ENCODE measurements at places on chromosomes 5 and 9. TPM values are rescaled to one million over a fixed set of nuclear protein-coding genes. Genes with fewer than 3 reads are reported as not detected.

GRCh38 chr9:114178756-114179450 is 23.6 kb downstream of the COL27A1 start:
- peaks cover 10% of the 10 kb centered on the region for H3K4me1 ChIP-seq
- H3K27ac ChIP-seq = no peak overlapping the region
- DNase-seq = peak; percentile 37
- no peak overlapping the region for H3K4me3 ChIP-seq
- no peaks in the 10 kb centered on the region for H3K36me3 ChIP-seq
- peaks cover 12% of the 10 kb centered on the region for H3K27me3 ChIP-seq

DNA sequence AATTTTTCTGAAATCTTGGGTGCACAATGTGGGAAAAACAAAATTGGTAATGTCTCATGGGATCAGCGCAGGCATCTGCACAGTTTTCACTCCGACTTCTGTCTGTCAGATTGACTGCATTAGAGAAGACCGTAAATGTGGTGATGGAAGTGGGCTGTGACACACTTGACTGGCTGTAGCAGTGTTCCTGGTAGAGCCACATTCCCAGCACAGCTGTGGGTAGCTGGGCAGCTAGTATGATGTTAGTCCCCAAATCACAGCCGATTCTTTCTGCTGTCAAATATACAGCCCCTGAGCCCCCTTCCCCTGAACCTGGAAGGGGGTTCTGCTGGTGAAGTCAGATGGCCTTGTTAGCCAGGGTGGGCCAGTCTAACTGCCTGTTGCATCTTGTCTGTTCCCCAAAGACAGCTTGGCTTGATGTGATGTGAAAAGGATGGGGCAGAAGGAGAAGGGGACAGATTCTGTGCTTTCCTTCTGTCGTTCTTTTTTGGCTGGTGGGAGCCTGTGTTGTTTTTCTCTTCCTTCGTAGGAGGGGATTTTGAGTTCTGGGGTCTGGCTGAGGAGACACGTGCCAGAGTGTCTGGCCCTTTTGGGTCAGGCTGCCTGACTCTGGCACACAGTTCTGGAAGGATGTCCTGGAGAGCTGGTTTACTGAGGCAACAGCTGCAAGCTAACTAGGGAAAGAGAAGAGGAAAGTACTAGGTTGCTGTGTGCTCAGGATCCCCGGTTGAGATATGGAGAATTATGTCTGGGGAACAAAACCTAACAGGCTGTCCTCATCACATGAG is 66.4 kb upstream of the SPRY4 start:
- no peak for DNase-seq
- H3K27me3 ChIP-seq = no peaks in the 10 kb centered on the region
- peaks cover 15% of the 10 kb centered on the region for H3K4me1 ChIP-seq
- no peak overlapping the region for H3K27ac ChIP-seq
- H3K36me3 ChIP-seq = no peaks in the 10 kb centered on the region
- no peak overlapping the region for H3K4me3 ChIP-seq

LCNL1 gene
- not detected for total RNA-seq

- no peak overlapping the region for H3K4me3 ChIP-seq
- H3K27ac ChIP-seq = no peak overlapping the region
- H3K36me3 ChIP-seq = no peaks in the 10 kb centered on the region
- H3K27me3 ChIP-seq = no peaks in the 10 kb centered on the region
Measured at GRCh38 chr9:23754551-23754950, 71.5 kb downstream of the ELAVL2 start.

ENHO gene
- not detected for total RNA-seq

GGTA1 gene
- not detected for total RNA-seq

GRCh38 chr9:134030821-134031470 is 5.7 kb downstream of the BRD3OS start:
- H3K4me1 ChIP-seq = no peaks in the 10 kb centered on the region
- no peak for DNase-seq
- no peak overlapping the region for H3K27ac ChIP-seq
- H3K4me3 ChIP-seq = no peak overlapping the region
- H3K27me3 ChIP-seq = no peaks in the 10 kb centered on the region

ANKDD1B gene
- 0.68 TPM for total RNA-seq

DNA sequence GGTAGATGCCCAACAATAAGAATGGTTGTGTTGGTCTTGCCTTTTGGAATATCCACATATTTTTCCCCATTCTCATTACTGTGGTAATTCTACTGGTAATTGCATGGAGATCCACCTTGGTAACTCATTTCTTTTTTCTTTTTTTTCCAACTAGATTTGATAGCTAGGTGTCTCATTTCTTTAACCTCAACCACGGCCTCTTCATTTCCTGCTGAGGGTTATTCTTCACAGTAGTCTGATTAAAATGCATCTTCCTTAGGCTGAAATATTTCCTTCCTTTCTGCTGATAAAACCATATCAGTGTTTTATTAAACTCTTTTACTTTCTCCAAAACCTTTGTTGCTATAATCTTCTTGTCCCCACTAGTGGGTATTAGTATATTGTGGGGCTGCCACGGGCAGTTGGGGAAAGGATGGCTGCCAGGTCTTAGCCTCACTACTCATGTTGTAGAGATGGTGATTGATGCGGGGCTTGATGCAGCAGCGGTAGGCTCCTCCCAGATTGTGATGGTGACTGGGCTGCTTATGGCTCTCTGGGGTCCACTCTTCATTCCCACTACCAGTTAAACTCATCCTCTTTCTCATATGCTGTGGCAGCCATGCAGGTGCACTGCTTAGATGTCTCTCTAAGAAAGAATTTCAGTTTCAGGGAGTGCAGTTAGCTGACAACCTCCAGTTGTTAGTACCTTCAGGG is 35.9 kb downstream of the KIF2A start:
- H3K36me3 ChIP-seq = peaks cover 6% of the 10 kb centered on the region
- H3K27me3 ChIP-seq = no peaks in the 10 kb centered on the region
- H3K4me1 ChIP-seq = peaks cover 11% of the 10 kb centered on the region
- no peak for DNase-seq
- no peak overlapping the region for H3K27ac ChIP-seq
- H3K4me3 ChIP-seq = no peak overlapping the region

DNA sequence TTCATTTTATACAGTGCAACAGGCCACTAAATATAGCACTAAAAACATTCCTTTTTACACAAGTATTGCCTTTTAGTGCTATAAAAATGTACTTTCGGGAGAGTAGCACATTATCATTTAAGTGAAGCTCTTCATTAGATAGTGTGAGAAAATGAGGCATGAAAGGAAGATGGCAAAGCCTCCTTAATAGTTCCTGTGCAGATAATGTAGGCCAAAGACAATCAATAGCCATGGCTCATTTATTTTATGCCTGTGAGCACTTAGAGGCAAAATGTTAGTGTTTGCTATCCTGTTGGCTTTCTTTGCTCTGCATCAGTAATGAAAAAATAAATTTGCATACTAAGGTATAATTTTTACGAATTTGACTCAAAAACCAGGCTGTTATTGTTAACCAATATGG is 929.5 kb upstream of the C9orf72 start:
- peaks cover 8% of the 10 kb centered on the region for H3K36me3 ChIP-seq
- DNase-seq = no peak
- no peak overlapping the region for H3K27ac ChIP-seq
- no peaks in the 10 kb centered on the region for H3K4me1 ChIP-seq
- H3K4me3 ChIP-seq = no peak overlapping the region

SLC2A8 gene
- 14.0 TPM for total RNA-seq

GRCh38 chr9:93645921-93646639 is 69.7 kb downstream of the PHF2 start:
- H3K36me3 ChIP-seq = peaks cover 25% of the 10 kb centered on the region
- no peak for DNase-seq
- no peak overlapping the region for H3K4me3 ChIP-seq
- no peak overlapping the region for H3K27ac ChIP-seq

CCDC192 gene
- total RNA-seq = not detected

ATOSB gene
- 26.0 TPM for total RNA-seq

- H3K27me3 ChIP-seq = no peaks in the 10 kb centered on the region
- H3K4me1 ChIP-seq = peaks cover 5% of the 10 kb centered on the region
- no peaks in the 10 kb centered on the region for H3K36me3 ChIP-seq
- H3K4me3 ChIP-seq = no peak overlapping the region
Measured at GRCh38 chr5:179371121-179371510, 25.9 kb upstream of the ADAMTS2 start.

DNA sequence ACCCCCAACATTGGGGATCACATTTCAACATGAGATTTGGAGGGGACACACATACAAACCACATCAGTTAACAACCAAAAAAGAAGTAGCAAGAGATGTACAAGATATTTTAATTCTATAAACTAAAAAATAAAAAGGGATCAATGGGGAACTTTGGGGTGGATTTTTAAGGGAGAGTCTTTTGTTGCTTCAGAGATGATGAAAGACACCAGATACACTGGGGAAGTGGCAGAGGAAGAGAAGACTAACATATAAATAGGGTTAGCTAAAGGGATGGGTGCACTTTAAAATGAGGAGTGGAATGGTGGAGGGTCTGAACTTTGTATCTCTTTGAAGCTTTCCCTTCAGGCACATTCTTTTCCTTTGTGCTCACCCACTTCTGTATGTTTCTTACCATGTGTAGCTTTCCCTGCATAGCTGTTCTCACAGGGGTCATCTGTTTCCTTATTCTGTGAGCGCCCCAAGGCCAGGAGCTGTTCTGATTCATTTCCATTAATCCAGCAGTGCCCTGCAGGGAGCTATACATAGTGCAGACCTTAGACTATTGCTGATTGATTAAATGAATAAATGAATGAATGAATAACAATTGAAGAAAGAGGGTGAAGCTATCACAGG is 531.6 kb upstream of the KLF4 start:
- no peaks in the 10 kb centered on the region for H3K27me3 ChIP-seq
- H3K4me3 ChIP-seq = no peak overlapping the region

PCDHGA2 gene
- 0.33 TPM for total RNA-seq

LCP2 gene
- not detected for total RNA-seq

GRCh38 chr9:4833781-4834560 is 41.2 kb downstream of the RCL1 start:
- H3K4me1 ChIP-seq = peaks cover 39% of the 10 kb centered on the region
- H3K27me3 ChIP-seq = no peaks in the 10 kb centered on the region
- no peak overlapping the region for H3K4me3 ChIP-seq
- peak; percentile 22 for DNase-seq
- peak overlapping the region; percentile 93 for H3K27ac ChIP-seq

DNA sequence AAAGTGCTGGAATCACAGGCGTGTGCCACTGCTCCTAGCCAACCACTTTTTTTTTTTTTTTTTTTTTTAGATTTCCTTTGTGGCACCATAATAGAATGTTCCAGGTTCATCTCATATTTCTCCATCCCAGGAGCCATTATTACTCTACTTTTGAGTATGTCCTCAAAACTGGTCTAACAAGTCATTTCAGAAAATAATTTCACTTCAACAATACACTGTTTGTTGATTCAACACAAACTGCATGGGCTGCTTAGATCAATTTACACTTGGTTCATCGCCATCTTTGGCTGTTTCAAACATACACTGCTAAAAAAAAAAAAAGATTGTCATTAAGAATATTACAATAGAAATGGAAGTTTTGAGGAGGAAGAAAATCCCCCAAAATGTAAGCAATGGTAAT is 57.9 kb downstream of the CSNK1A1 start:
- H3K27ac ChIP-seq = peak overlapping the region; percentile 59
- DNase-seq = no peak
- peaks cover 91% of the 10 kb centered on the region for H3K36me3 ChIP-seq
- H3K27me3 ChIP-seq = no peaks in the 10 kb centered on the region
